ENCODE measurements at places on chromosomes 16 and 17.

- peak; percentile 65 for DNase-seq
Measured at GRCh38 chr17:29835435-29836351, 94.3 kb downstream of the SSH2 start.

GRCh38 chr16:728890-729744 is 2.2 kb downstream of the HAGHL start:
- DNase-seq, result no peak

DNA sequence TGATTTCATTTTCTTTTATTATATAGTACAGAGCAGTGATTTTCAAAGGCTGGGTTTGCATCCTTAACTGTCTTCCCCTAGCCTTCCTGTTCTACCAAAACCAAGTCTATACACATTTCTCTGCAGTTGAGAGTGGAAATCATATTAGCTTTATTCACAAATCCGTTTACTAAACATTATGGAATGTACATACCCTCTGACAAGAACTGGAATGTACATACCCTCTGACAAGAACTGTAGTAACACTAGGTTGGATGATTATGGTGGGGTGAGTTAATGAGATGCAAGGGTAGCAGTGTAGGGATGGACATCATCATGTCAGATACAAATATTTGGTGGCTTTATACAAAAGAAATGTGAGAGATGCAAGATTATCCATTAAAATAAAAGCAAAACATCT is 154.8 kb downstream of the CYB561 start:
- peak; percentile 49 for DNase-seq

- DNase-seq, result peak; percentile 62
Measured at GRCh38 chr16:88315543-88316105, 67.1 kb upstream of the ZNF469 start.

- DNase-seq, result peak; percentile 43
Measured at GRCh38 chr16:88282564-88283395, 100.0 kb upstream of the ZNF469 start.

Data from fibroblast of lung (primary cell).